ENCODE measurements at places on chromosomes 7 and 10. TPM values are rescaled to one million over a fixed set of nuclear protein-coding genes. Genes with fewer than 3 reads are reported as not detected.

NKX1-2 gene
- not detected for total RNA-seq

DNA sequence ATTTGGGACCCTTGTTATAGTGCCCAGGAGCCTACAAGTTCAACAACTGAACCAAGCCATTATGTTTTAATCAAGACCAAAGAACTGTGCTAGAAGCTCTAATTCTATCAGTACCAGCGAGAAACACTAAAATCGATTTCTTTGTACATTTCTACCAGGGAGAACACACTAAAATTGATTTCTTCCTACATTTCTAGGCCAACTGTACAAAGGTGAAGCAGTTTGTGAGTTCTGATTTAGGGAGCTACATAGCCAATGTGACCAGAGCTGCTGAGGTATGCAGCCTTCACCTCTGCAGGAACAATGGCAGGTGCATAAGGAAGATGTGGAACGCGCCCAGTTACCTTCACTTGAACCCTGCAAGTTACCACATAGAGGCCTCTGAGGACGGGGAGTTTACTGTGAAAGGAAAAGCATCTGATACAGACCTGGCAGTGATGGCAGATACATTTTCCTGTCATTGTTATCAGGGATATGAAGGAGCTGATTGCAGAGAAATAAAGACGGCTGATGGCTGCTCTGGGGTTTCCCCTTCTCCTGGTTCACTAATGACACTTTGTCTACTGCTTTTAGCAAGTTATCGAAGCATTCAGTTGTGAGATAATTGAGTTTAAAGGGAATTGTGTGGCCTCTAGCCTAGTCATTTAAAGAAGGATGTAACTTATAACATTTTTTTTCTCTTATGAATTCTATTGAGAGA lies 31.7 kb downstream of the HYAL4 start:
- no peak for DNase-seq

DNA sequence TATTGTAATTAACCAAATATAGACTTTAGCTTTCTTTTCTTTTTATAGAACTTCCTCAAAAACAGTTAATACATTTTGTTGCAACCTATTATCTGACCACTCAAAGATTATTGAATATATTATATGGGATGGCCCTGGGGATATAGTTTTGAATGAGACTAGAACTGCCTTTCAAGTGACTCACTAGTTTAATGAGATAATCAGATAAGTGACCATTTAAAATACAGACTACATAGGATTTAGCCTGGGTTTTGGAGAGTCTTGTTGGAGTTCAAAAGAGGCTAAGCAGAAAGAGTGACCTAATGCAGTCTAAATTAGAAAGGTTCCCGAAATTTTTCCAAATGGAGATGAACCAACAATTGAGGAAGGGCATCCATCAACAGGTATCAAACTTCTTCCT lies 305.2 kb upstream of the ETV1 start:
- no peak for DNase-seq

GRCh38 chr10:128526791-128527375 lies 400.7 kb upstream of the MKI67 start:
- DNase-seq = no peak

COL1A2 gene
- 14.1 TPM for total RNA-seq
